ENCODE measurements at places on chromosomes 11 and 22. TPM values are rescaled to one million over a fixed set of nuclear protein-coding genes. Genes with fewer than 3 reads are reported as not detected.

Gene FEN1
- 8.5 TPM for polyA plus RNA-seq

Gene A4GALT
- polyA plus RNA-seq: 76.2 TPM

DNA sequence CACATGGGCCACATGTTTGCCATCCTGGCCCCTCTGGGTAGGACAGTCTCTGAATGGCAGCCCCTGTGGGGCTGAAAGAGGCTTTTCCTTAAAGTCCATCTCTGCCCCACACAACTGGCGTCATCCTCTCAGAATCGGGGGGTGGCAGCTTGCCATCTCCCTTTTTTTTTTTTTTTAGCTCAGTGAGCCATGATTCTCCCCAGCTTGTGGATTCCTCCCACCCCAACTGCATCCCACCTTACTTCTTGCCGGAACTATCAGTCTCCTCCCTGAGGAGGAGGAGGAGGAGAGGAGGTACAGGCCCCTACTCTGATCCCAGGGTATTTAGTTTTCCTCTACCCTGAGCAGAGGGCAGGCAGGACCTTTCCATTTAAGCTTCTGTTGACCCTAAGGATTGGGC is 3.4 kb downstream of the DGKZ start:
- H3K36me3 ChIP-seq: no peaks in the 10 kb centered on the region
- no peaks in the 10 kb centered on the region for H3K27me3 ChIP-seq
- DNase-seq: no peak
- H3K4me1 ChIP-seq: no peaks in the 10 kb centered on the region
- no peak overlapping the region for H3K27ac ChIP-seq
- H3K4me3 ChIP-seq: no peak overlapping the region

- H3K36me3 ChIP-seq: no peaks in the 10 kb centered on the region
- H3K4me3 ChIP-seq: no peak overlapping the region
- H3K4me1 ChIP-seq: no peaks in the 10 kb centered on the region
These were observed 230.8 kb upstream of the DDI1 start for GRCh38 chr11:103805688-103806009.

DNA sequence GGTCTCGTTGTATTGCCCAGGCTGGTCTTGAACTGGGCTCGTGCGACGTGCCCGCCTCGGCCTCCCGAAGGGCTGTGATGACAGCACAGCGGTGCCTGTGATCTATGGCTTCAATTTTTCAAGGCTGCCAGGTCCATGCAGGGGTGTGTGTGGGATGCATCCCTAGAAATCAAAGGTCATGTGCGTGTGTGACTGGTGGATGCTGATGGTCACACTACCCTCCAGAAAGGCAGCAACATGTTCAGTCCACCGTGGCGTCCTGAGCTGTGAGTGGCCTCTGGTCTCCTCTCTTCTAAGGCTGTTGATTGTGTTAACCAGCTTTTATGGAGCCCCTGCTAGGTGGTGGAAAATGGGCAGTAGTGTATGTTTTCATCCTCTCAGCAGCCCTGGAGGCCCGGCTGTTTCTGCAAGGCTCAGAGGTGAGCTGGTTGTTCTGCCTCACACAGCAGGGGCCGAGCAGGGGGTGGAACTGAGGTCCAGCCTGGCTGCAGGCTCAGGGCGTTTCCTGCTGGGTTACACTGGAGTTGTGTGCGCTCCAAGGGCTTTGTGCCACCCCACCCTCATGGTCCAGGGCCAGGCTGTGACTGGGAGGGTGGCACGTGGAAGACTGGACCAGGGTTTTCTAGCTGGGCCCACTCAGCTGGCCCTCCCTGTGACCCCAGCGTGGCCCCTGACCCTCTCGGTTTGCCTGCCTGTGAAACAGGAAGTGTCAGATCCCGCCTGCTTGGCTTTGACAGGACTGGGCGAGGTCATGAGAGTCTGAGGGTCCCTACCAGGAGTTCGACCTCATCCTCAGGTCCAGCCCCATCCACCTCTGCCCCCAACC is 7.7 kb downstream of the BIK start:
- H3K27ac ChIP-seq: no peak overlapping the region
- no peaks in the 10 kb centered on the region for H3K4me1 ChIP-seq

GRCh38 chr11:31366795-31367194 is 2.7 kb downstream of the DCDC1 start:
- no peaks in the 10 kb centered on the region for H3K36me3 ChIP-seq
- no peaks in the 10 kb centered on the region for H3K4me1 ChIP-seq
- DNase-seq: no peak
- no peak overlapping the region for H3K27ac ChIP-seq
- H3K4me3 ChIP-seq: no peak overlapping the region

GRCh38 chr11:74493791-74494630 is 487 bp upstream of the LIPT2 start:
- no peak for DNase-seq
- peak overlapping the region; percentile 86 for H3K4me3 ChIP-seq
- no peaks in the 10 kb centered on the region for H3K27me3 ChIP-seq
- no peaks in the 10 kb centered on the region for H3K36me3 ChIP-seq

- no peaks in the 10 kb centered on the region for H3K27me3 ChIP-seq
- no peaks in the 10 kb centered on the region for H3K36me3 ChIP-seq
- peaks cover 7% of the 10 kb centered on the region for H3K4me1 ChIP-seq
- H3K27ac ChIP-seq: peak overlapping the region; percentile 2
These were observed 48.3 kb downstream of the IRAG1 start for GRCh38 chr11:10645212-10645795.

GRCh38 chr11:1397862-1398527 is 8.3 kb downstream of the BRSK2 start:
- H3K36me3 ChIP-seq: no peaks in the 10 kb centered on the region
- no peak overlapping the region for H3K4me3 ChIP-seq
- no peaks in the 10 kb centered on the region for H3K4me1 ChIP-seq
- no peak overlapping the region for H3K27ac ChIP-seq

DNA sequence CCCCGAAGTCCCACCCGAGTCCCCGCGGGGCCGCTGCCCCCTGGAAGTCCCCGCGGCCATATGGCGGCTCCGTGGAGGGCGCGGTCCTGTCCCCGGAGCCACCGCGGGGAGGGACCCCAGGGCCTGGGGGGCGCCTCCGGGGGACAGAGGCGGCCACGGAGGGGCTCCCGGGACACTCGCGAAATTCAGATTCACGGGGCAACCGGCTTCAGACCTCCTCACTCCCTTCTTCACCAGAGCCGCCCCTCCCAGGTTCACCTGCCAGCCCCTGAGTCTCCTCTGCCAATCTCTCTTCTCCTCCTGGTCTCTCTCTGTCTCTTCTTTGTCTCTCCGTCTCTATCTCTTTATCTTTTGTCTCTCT is 28.2 kb upstream of the TOLLIP start:
- peaks cover 8% of the 10 kb centered on the region for H3K4me1 ChIP-seq
- H3K4me3 ChIP-seq: no peak overlapping the region
- DNase-seq: no peak
- H3K36me3 ChIP-seq: no peaks in the 10 kb centered on the region
- H3K27ac ChIP-seq: no peak overlapping the region

DNA sequence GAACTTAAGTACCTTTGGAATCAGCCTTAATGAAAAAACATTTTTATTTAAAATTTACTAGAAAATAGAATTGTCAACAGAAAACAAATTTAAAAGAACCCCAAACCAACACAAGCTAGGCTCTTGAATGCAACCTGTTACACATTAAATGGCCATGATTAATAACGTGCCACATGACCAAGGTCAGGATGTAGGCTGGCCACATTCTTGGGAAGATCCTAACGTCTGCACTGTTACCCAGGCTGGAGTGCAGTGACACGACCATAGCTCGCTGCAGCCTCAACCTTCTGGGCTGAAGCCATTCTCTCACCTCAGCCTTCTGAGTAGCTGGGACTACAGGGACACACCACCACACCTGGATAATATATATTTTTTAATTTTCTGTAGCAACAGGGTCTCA is 126.4 kb upstream of the APOA1 start:
- H3K36me3 ChIP-seq: no peaks in the 10 kb centered on the region
- no peaks in the 10 kb centered on the region for H3K27me3 ChIP-seq
- no peak overlapping the region for H3K27ac ChIP-seq

- H3K4me3 ChIP-seq: no peak overlapping the region
- H3K36me3 ChIP-seq: no peaks in the 10 kb centered on the region
- no peak overlapping the region for H3K27ac ChIP-seq
- no peaks in the 10 kb centered on the region for H3K4me1 ChIP-seq
These were observed 423.7 kb downstream of the SHANK2 start for GRCh38 chr11:70828593-70829082.

Gene CD3E
- 2.2 TPM for polyA plus RNA-seq

GRCh38 chr22:38867124-38867455 is 4.9 kb downstream of the CBX6 start:
- peaks cover 3% of the 10 kb centered on the region for H3K36me3 ChIP-seq
- no peak for DNase-seq
- no peaks in the 10 kb centered on the region for H3K27me3 ChIP-seq
- H3K4me3 ChIP-seq: no peak overlapping the region

Gene SYNGR1
- polyA plus RNA-seq: 43.0 TPM

DNA sequence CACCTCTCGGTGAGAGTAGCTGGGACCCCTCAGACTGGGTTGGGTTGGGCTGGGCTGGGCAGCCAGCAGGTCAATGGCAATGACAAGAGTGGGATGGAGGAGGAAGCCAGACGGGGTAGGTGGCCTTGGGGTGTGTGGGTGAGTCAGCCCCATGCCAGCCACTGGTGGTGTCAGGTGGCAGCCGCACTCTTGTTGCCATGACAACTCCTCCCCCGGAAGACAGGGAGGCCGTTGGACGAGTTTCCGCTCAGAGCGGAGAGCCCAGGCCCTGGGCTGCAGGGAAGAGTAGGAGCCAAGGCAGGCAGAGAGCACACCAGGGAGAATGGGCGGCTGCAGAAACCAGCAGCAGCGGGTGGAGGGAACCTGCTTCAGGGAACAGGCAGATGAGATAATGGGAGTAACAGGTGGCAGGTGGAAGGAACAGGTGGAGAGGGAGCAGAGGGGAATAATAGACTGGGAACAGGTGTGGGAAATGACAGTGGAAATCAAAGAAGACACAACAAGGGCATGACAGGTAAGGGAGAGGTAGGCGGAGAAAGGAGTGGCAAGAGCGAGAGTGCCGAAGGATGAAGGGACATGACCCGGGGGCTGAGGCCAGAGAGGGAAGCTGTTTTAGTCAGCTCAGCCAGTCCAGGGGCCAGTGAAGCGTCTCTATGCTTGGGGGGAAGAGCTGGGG is 8.7 kb downstream of the SPTBN2 start:
- no peaks in the 10 kb centered on the region for H3K27me3 ChIP-seq
- DNase-seq: peak; percentile 93
- H3K36me3 ChIP-seq: no peaks in the 10 kb centered on the region
- peak overlapping the region; percentile 29 for H3K4me3 ChIP-seq
- H3K27ac ChIP-seq: peak overlapping the region; percentile 78
- peaks cover 31% of the 10 kb centered on the region for H3K4me1 ChIP-seq

Gene KCNA4
- 0.39 TPM for polyA plus RNA-seq
